ENCODE measurements at places on chromosomes 3 and 15. TPM values are rescaled to one million over a fixed set of nuclear protein-coding genes. Genes with fewer than 3 reads are reported as not detected.

The KNG1 gene
- not detected for polyA plus RNA-seq

The PRTG gene
- polyA plus RNA-seq, result 0.13 TPM

The PAQR9 gene
- not detected for polyA plus RNA-seq

The SCN5A gene
- polyA plus RNA-seq, result 0.77 TPM

The RAF1 gene
- polyA plus RNA-seq, result 83.2 TPM

The SOX2 gene
- polyA plus RNA-seq, result 0.13 TPM

The SLC22A13 gene
- polyA plus RNA-seq, result not detected

The LTK gene
- 0.38 TPM for polyA plus RNA-seq

The XCR1 gene
- not detected for polyA plus RNA-seq

- DNase-seq, result peak; percentile 86
These were observed 495 bp downstream of the CDC25A start for GRCh38 chr3:48187579-48188265.

- DNase-seq, result no peak
These were observed 128.4 kb downstream of the IGF1R start for GRCh38 chr15:98776607-98777281.

DNA sequence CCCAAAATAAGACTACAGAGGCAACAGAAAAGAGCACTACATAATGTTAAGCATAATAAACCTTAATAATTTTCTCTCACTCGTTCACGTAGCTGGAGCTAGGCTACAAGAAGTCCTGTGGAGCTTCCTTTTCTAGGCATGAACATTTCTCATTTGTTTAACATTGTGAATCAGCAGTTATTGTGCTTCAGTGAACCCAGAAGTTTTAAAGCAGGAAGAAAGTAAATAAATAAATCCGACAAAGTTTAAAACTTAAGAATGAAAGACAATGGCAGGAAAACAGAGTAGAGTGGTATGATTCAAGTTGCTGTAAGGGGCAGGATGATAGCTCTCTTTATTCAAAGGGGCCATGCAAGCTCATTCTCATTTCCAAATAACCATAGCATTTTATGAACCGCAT, 191.8 kb downstream of the LSAMP start:
- DNase-seq, result no peak

DNA sequence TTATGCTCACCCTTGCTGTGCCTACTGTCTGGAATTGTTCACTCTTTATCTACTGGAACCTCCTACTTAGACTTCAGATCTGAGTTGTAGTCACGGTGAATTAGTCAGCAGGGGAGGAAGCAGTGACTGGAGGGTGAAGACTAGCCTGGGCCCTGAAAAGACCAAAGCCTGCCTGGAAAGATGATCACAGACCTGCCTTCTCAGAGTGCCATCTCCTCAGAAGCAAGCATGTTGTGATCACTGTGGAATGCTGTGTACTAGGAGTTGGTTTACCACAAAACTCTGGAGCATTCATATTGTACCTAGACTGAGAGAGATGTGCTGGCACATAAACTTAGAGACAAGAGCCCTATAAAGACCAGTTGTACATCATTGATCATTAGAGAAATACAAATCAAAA, 100.7 kb upstream of the SCN10A start:
- no peak for DNase-seq

DNA sequence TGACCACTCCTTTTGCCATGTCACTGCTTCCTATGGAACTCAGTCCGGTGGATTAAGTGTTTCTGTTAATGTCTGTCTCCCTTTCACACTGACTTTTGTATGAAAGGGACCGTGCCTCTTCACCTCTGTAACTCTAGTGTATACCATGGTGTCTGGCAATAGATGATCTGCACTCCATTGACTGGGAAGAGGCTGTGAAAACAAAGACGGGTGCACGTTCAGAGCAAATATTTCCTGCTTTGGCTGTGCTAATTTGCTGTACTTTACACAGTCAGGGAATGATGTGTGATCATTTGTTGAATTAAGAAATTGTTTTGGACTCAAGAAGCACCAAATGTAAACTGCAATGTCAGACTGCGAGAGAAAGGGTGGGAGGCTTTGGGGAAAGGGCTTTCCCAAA, 315.2 kb downstream of the RORA start:
- no peak for DNase-seq

DNA sequence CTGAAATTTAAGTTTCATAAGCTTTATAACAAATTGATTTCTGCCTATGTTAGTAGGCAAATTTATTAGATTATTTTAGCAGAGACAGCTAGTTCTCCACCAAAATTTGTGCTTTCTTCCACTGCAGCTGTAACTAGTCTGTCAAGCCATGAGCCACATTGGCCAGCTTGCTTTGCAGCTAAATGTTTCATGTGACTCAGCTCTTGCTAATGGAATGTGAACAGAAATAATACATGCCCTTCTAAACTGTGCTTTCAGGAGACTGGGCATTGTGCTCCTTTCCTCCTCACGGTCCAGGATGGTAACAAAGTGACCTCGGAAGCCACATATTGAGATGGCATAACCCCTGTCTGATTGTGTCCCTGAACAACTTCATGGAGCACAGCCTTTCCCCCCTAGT, 51.3 kb upstream of the KPNA4 start:
- DNase-seq, result no peak

DNA sequence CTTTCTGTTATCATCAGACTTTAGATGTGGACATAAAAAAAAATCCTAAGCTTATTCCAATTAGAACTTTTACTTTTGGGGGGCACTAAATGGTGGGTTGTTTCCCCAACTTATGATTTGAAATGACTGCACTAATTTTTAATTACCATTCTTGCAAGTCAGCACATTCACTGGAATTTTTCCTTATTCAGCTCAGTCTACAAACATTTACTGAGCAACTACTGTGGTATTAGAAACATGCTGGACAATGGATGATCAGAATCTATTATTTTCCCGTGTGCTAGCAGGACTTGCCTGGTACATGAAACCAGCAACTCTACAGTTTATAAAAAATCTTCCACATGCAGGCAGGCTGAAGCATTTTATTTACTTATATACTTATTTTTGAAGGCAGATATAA, 273.6 kb downstream of the FOXP1 start:
- DNase-seq, result no peak

DNA sequence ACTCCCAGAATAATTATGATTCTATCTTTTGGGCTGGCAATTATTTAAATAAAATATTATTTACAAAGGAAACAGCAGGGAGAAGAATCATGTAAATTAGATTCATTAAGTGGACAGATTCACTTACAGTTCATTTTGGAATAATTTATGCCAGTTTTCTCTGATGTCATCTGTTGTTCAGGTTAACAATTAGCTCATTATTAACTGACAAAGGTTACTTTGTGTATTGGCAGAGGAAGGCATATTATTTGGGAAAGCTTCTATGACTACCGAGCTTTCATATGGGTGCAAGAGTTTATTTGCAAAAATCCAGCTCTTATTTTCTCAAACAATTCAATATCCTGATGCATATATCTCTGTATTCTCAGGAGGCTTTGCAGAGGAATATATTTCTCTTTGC, 224.4 kb downstream of the CHST2 start:
- no peak for DNase-seq

DNA sequence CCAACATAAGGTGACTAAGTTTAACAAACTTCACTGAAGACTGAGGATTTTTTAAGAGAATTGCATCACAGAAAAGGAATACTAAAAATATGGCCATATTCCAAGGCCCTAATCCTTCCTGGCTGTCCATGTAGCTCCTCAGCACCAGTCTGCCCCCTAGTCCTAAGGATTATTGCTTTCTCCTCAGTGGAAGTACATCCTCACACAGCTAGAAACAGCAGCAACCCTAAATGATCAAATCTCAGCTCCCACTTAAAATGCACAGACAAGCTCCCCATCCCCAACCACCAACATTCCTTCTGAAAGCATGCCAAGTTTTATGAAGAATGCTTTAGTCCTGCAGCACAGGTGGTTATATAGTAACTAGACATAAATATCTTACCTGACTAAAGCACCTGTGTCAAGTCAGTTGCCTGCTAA, 14.7 kb downstream of the ST3GAL6 start:
- no peak for DNase-seq

GRCh38 chr3:187719628-187720336, 17.4 kb upstream of the RTP2 start:
- no peak for DNase-seq

GRCh38 chr3:151562891-151563290, 102.0 kb upstream of the IGSF10 start:
- DNase-seq, result no peak

- DNase-seq, result no peak
These were observed 24.3 kb downstream of the SNX33 start for GRCh38 chr15:75671730-75672602.

- DNase-seq, result no peak
These were observed 42.7 kb upstream of the TOP2B start for GRCh38 chr3:25707268-25707926.

GRCh38 chr15:40511472-40512133, 40.8 kb downstream of the CHST14 start:
- DNase-seq, result peak; percentile 71

DNA sequence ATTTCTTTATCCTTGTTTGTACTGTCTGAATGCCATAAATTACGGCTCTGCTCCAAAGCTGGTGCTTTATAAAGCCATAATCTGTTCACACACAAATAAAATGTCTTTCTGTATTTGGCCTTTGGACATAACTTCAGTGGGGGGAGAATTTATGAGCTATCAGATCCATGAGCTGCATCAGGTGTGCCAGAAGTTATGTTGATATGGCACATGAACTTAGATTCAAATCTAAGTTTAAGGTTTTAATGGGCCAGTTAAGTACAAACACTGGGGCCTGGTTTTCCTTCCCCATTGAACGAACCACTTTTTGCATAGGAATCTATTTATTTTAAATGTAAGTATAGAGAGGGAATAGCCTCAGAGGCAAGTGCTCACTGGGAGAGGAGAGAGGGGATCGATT, 239.9 kb downstream of the NFKBIZ start:
- no peak for DNase-seq

GRCh38 chr3:149772861-149773260, 19.5 kb downstream of the ANKUB1 start:
- no peak for DNase-seq

GRCh38 chr3:100105501-100105900, 8.8 kb downstream of the FILIP1L start:
- DNase-seq, result no peak

GRCh38 chr15:23483821-23484299, 36.8 kb upstream of the GOLGA6L2 start:
- DNase-seq, result no peak
